ENCODE measurements at places on chromosomes 5 and 9.

GRCh38 chr9:15086156-15086763 is 176.0 kb upstream of the FREM1 start:
- DNase-seq: no peak

- no peak for DNase-seq
Measured at GRCh38 chr5:21711866-21712758, 1141.0 kb downstream of the CDH12 start.

DNA sequence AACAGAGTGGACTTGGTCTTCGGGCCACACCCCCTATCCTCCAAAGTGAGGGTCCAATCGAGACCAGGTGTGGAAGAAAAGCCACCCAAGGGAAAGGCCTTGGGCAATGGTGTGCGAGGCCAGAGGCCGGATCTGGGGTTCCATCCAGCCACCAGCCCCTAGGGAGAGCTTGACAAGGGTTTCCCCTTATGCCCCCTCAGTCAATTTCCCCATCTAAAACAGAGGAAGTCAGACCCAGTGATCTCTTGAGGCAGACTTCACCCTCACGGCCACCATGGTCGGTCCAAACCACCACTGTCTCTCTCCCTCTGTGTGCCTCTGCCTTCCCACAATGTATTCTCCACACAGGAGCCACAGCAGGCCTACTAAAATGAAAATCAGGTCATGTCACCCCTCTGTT is 82.9 kb downstream of the C5orf15 start:
- DNase-seq: no peak

DNA sequence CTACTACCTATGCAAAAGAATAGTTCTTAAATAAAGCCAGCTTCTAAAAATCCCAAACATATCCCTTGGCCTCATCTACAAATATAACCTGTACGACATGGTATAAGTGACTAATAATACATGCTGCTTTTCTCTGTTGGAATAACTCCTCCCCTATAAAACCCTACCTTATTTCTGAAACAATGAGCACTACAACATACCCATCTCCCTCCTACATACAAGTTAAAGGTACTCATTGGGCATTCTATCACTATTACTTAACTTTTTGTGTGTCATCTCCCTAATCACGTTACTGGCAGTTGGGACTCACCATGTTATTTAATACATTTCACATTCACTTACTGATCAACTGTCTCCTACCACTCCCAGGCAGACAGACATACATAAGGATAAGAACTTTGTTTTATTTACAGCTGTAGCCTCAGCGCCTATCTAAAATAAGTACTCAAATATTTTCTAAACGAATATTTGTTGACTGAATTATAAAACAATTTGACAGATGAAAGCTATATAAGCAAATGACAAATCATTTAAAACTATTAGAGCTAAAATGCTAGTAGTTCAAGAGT is 4.1 kb downstream of the CLK4 start:
- no peak for DNase-seq

- no peak for DNase-seq
Measured at GRCh38 chr5:52708463-52708862, 79.3 kb upstream of the ITGA1 start.

GRCh38 chr5:139961435-139962157 is 81.5 kb downstream of the NRG2 start:
- no peak for DNase-seq

GRCh38 chr9:4596165-4596922 is 65.8 kb upstream of the PLPP6 start:
- no peak for DNase-seq

DNA sequence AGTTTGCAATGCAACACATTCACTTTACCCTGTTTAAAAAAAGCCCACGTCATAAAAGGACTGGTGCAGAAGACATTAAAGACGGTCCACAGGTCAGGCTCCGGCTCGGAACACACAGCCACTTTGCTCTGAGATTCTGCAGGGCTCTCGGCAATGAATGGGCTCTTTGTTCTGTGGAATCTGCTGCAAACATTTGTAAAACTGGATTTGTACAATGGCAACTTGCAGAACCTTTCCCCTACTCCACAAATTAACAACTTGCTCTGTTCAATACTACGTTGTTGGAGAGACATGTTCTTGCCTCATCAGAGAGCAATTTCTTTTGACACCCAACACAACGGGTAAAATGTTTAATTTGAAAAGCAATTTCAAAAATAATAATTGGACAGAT is 13.0 kb upstream of the NR5A1 start:
- no peak for DNase-seq

GRCh38 chr5:151703227-151703626 is 16.5 kb upstream of the SPARC start:
- no peak for DNase-seq

DNA sequence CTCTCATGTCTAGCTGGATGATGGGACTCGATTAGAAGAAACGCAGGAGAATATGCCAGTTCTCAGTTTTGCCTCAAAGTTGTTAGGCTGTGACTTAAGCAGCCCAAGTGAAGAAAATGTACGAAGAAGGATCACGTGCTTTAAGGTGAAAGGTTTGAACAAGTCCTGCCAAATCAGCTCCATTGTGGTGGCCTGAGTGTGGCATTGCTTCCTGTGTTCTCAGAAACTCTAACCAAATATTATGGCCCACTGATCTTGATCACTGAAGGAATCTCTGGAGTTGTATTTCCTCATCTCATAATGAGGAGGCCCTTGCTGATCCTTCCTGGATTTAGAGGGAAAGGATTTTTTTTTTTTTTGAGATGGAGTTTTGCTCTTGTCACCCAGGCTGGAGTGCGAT is 44.0 kb downstream of the OTULIN start:
- DNase-seq: no peak

- no peak for DNase-seq
Measured at GRCh38 chr5:96563816-96564215, 98.4 kb upstream of the CAST start.

GRCh38 chr5:160023007-160023907 is 14.3 kb downstream of the TTC1 start:
- DNase-seq: no peak

GRCh38 chr5:123297866-123298265 is 125.3 kb downstream of the CEP120 start:
- no peak for DNase-seq

- DNase-seq: no peak
Measured at GRCh38 chr9:125755340-125755739, 8.2 kb downstream of the PBX3 start.

- no peak for DNase-seq
Measured at GRCh38 chr5:108125771-108126511, 256.0 kb downstream of the FBXL17 start.

- DNase-seq: no peak
Measured at GRCh38 chr5:41878643-41879478, 8.6 kb upstream of the OXCT1 start.

DNA sequence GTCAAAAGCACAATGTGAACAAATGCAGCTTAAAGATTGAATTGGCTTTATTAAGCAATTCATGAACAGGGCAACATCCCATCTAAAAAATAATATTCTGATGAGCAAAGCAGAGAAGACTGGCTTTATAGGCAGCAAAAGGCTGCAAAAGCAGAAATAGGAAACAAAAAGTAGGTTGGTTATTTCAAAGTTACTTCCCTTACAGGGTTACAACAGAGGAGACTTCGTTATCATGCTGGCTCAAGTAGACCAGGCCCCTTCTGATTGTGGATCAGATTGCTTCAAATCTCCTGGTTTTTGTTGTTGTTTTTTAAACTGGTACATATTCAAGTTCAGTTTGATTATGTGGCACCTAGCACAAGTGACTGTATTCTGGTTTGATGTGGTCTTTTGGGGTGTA is 73.1 kb downstream of the MAN2A1 start:
- DNase-seq: no peak

DNA sequence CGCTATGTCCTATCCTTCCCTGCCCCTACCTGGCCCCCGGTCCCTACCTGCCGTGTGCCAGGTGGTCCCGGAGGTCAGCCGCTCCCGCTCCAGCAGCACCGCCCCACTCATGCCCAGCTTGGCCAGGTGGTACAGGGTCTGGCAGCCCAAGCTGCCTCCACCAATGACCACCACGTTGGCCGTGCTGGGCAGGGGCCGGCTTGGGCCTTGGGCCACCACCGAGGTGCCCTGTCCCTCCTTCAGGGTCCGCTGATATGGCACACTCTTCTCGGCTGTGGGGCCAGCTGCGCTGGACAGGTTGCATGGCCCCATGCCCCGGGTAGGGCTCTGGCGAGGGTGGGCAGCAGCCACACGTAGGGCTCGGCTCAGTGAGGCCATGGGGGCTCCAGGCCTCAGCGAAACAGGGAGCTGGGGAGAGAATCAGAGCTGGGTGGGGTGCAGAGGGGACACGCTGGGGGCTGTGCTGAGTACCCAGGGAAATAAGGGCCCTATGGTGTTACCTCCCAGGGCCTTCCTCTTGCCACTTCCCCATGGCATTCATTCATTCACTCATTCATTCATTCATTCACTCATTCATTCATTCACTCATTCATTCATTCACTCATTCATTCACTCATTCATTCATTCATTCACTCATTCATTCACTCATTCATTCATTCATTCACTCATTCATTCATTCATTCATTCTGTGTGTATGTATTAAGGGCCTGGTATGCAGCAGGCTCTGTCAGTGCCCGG is 4.2 kb downstream of the SARDH start:
- no peak for DNase-seq

GRCh38 chr5:145497052-145497451 is 338.1 kb downstream of the PRELID2 start:
- no peak for DNase-seq

DNA sequence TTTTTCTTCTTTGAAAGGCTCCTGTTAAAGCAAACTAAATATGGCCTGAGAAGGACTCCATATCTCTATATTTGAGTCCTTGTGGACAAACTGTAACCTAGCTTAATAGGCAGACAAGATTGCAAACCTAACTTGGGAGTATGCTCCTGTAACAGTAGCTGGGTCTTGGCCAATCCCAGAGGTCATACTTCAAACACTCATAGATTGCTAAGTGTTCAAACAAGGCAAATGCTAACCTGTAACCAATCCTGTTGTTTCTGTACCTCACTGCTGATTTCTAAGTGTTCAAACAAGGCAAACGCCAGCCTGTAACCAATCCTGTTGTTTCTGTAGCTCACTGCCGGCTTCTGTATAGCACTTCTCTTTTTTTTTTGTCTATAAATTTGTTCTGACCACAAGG is 50.6 kb upstream of the CLK4 start:
- no peak for DNase-seq

DNA sequence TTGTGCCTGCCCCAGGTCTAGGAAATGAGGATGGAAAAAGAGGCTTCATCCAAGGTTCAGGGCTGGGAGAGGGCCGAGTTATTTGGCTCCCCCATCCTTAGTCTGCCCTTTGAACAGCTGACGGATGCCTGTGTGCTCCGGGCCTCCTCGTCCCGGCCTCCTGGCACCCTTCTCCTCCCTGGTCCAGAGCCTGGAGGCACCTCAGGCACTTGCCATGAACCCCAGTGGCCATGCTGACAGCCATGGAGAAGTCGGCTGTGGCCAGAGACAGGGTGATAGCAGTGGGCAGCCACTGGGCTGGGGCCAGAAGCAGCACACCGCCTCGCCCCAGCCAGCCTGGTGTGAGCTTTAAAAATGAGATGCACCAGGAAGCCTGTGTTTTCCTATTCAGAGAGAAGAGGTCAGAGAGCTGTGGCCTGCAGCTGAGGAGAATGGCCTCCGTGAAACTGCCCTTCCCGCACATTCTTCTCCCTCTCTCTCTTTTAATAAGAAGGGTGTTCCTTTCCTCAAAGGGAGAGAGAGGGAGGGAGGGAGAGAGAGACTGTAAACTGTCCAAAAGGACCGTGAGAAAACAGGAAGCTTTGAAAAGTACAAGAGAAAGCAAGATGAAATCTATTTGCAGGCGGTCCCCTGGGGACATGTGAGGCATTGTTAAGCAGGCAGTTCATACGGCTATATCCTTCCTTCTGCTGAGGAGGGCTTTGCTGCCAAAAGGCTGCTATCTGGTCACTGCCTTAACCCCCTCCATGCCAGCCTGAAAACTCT is 55.3 kb downstream of the ZNF366 start:
- DNase-seq: peak; percentile 92

- DNase-seq: no peak
Measured at GRCh38 chr5:1800472-1801221, 560 bp upstream of the NDUFS6 start.

GRCh38 chr5:150092159-150092787 is 5.9 kb upstream of the CSF1R start:
- DNase-seq: no peak

- DNase-seq: no peak
Measured at GRCh38 chr5:173630724-173631365, 14.4 kb upstream of the BOD1 start.

DNA sequence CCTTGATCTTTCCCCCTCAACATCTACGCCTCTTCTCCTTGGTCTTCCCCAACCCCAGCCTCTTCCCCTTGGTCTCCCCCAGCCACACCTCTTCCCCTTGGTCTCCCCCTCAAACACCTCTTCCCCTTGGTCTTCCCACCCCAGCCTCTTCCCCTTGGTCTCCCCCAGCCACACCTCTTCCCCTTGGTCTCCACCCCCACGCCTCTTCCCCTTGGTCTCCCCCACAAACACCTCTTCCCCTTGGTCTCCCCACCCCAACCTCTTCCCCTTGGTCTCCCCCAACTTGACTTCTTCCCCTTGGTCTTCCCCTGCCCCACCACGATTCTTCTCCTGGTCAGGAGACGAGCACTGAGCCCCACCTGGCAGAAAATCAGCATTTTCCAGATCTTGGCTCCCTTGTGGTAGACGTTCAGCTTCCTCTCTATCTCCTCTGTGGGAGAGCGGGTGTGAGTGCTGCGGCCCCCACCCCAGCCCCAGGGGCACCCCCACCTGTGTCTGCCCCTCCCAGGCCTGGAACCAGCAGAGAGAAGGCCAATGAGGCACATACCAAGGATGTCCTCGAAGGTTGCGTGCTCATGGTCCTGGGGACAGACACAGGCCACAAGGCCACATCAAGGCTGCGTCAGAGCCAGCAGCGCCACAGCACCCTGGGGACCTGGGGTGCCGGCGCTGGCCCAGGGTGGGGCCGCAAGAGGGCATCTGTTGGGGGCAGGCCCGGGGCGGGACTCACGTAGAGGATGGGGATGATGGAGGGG is 7.0 kb downstream of the NSMF start:
- DNase-seq: no peak

- no peak for DNase-seq
Measured at GRCh38 chr9:71668717-71669116, 99.6 kb downstream of the CEMIP2 start.

DNA sequence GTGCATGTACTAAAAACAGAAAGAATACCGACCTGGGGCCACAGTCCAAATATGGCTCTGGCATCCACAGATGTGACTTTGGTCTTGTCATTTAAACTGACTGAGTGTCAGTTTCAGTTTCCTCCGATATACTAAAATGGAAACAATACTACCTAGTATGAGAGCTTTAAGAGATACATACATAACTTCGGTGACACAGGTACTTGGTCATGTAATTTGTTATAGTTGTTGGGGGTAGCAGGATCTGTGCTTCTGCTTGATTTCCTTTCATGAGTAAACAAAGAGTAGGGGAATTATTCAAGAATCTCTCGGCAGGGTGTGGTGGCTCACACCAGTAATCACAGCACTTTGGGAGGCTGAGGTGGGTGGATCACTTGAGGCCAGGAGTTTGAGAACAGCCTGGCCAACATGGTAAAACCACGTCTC is 32.1 kb downstream of the MTMR12 start:
- DNase-seq: no peak
